Effector CD4-positive, alpha-beta T cell (primary cell): ENCODE measurements at places on chromosomes 3 and 15.

- no peak for DNase-seq
These were observed 135.5 kb downstream of the TGFBR2 start for GRCh38 chr3:30741889-30742288.

DNA sequence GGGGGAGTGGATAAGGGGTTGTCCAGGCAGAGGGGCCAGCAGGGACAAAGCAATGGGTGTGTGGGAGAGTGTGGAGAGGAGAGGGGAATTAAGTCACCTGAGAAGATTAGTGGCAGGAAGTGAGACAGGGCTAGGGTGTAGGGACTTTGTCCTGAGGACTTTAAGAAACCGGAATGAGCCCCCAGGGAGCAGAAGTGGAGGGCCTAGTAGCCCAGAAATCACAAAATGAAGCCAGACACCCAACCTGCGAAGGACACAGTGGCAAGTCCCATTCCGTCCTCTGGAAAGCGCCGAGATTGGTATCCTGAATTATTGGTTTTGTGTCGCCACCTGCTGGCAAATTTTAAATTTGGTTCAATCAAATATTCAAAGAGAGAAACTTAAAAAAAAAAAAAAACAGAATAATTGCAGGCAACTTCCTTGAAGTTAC lies 78.0 kb upstream of the SLC25A36 start:
- no peak for DNase-seq

- no peak for DNase-seq
These were observed 124.3 kb downstream of the SNRK start for GRCh38 chr3:43410592-43410991.

- no peak for DNase-seq
These were observed 131.7 kb downstream of the XXYLT1 start for GRCh38 chr3:195139091-195139875.

DNA sequence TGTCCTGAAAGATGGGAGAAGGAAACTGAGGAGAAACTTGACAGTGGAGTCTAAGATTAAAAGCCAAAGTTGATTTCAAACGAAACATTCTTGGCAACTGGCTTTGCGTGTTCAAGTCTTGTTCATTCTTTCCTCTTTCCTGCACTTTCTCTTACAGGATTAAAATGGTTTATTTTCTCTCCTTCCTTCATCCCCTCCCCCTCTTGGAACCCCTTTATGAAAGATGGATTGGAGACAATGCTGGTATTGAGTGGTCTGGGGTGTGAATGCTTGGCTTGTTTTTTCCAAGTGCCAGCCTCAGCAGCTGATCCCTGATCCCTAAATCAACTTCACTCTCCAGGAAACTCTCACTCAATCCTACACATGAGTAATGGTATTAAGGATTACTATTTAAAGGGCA lies 703 bp upstream of the LSAMP start:
- no peak for DNase-seq

GRCh38 chr3:187955587-187955952 lies 198.4 kb upstream of the LPP start:
- DNase-seq = no peak

DNA sequence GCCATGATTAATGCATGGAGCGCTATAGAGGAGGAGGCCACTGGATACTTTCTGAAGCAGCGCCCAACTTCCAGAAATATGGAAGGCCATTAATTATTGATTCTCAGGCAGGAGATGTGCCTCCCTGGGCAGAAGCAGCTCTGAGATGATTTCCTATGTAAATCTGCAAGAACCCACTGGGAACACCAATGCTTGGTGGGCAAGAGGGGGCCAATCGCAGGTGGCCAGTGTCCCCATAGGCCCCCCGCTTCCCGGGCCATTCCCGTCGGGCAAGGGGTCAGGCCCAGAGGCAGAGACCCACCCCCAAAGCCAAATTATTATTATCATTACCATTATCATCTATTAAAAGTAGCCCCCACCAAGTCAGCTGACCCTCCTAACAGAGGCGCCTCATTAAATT lies 288.0 kb upstream of the TLE3 start:
- DNase-seq = no peak

DNA sequence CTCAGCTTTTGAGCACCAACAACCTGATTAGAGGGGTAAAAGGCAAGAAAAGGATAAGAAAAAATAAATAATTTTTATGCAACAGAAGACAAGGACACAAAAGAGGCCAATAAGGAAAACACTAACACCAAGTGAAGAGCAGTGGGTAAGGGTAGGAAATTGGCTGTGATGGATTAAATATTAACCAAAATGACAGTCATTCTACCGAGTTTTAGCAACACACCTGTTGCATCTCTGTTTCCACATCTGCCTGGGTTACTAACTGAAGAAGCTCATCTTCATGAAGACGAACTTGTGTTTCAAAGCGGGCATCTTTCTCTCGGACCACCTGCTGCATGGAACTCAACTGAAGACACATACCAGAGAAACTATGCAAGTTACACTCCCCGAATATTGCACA lies 30.1 kb downstream of the GOLGB1 start:
- no peak for DNase-seq
